ENCODE measurements at places on chromosomes 11 and 22.

DNA sequence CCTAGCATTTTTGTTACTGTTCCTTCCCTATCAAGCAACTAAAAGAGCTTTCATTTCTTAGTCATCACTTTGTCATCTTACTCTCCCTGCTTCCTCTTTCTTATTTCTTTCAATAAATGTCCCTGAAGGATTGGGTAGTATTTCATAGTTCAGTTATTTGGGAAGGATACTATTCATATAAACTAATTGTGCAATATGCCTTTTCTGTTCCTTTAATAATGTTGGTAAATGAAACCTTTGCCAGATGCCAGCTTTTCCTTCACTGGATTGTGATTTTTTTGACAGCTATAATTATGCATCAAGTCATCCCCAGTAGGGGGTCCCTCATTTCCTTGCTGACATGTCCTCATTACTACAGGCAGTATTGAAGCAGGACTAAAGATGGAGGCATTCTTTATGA, 101.7 kb downstream of the ATM start:
- DNase-seq, result no peak

- no peak for DNase-seq
Measured at GRCh38 chr11:86724137-86724536, 51.7 kb upstream of the ME3 start.

DNA sequence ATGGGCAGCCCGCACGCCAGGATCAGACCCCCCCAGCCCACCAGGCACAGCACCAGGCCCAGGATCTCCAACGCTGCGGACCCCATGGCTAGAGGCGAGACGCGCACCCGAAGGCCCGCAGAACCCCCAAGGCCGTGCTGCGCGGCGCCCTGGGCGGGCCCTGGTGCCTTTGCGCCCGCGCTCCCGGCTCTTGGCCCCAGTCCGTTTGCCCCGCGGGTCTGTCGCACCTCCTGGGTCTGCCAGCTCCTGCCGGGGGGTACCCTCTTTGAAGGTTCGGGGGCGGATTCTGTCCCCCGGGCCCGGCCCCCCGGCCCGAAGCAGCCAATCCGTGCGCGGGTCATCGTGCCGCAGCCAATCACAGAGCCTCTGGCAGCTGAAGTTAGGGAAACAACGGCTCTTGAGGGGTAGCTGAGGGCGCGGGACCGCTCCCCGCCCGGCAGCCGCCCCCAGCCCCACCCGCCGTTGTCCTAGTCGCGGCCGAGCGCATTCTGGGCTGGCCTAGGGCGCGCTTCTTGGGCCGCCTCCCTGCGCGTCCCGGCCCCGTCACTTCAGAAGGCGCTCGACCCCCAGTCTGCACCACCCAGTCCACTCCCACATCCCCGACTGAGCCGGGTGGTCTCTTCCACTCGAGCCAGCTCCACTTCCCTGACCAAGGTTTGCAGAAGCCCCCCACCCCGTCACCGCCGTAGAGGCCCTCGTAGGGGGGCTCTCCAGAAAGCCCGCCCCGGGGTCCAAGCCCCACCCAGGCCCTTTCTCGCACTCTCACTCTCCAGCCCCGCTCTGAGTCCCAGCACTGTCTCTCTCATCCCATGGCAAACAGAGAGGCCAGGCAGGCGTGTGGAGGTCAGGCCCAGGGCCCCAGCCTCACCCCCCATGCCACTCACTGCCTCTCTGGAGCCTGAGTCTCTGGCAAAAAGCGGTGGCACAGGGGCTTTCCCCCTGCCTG, at the start of gene CLDN5:
CLDN5 (minus strand) TSS at position 241 of the 946 bp plus-strand sequence; CDS start at position 86, 155 bp downstream.
- no peak for DNase-seq

DNA sequence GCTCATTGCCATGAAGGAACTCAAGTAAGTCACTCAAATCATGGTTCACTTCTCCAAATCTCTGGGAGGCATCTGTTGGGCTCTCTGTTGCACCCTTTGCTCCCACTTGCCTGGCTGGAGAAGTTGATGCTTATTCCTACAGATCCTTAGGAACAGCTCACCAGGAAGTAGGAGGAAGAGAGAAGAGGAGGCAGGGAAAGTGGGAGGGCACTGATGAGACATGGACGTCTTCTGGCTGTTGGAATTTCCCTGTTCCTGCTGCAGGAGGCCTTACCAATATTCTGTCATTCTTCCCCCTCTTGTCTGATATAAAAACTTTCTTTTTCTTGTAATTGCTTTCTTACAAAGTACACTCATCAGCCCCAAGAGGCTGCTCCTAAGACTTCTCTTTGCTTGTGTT, 13.6 kb downstream of the POLR2F start:
- no peak for DNase-seq

- peak; percentile 52 for DNase-seq
Measured at GRCh38 chr11:77127235-77127911, 673 bp upstream of the MYO7A start.

DNA sequence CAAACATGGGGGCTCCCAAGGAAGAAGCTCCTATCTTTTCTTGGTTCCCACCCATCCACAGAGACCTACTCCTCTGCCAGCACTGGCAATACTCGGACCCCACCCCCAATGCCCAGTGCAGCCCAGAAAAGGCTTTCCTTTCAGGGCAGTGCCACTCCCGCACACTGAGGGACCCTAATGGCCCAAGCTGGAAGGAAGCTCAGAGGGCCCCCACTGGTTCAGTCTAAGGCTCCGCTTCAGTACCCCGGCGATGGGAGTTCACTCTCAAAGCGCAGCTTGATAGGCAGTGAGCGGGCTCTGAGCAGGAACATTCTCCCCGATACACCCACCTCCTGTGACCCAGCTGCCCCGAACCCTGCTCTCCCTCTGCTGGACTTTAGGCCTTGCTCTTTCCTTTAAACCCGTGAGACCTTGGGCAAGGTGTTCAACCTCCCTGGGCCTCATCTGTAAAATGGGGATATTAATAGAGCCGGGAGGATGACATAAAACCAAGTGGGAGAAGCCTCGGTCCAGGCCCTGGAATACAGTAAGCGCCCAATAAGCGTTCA, 48.4 kb downstream of the CHRDL2 start:
- no peak for DNase-seq

- no peak for DNase-seq
Measured at GRCh38 chr22:32558681-32559355, 84.2 kb downstream of the FBXO7 start.

DNA sequence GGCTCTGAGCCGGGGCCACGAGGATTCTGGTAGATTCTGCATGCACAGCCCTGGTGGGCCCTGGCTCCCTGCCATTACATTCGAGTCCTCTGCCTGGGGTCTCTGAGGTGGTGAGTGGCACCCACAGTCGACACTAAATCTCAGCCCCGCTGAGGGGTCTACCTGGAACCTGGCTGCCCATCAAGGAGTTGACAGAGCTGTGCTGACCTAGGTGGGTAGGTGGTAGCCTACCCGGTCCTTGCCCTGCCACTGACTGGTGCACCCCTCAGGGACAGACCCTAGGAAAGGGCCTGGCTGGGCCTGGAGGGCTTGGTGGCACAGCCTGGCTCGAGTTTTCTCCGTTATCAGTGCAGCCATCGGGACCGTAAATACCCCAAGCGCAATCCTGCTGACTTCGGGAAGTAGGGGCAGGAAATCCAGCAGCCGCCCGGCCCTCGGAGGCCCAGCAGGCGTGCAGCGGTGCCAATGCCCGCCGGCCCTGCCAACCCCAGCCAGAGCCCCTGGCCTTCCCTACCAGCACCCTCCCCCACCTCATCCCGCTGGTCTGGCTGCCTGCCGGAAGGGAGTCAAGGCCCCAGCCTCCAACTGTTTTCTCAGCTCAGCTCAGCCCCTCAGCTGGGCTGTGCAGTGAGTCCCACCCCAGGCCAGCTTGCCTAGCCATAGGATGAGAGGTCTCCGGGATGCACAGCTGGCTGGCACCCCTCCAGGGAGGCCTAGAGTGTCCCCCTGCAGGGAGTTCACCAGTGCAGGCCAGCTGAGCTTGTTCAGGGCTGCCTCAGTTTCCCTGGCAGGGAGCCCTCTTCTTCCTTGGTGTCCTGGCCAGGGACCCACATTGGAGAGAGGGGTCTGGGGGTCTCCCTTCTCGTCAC, 80.4 kb upstream of the KCNQ1OT1 start:
- no peak for DNase-seq

- DNase-seq, result no peak
Measured at GRCh38 chr11:131833366-131833765, 463.0 kb downstream of the NTM start.

GRCh38 chr11:121365304-121365703, 72.7 kb downstream of the SC5D start:
- DNase-seq, result no peak

DNA sequence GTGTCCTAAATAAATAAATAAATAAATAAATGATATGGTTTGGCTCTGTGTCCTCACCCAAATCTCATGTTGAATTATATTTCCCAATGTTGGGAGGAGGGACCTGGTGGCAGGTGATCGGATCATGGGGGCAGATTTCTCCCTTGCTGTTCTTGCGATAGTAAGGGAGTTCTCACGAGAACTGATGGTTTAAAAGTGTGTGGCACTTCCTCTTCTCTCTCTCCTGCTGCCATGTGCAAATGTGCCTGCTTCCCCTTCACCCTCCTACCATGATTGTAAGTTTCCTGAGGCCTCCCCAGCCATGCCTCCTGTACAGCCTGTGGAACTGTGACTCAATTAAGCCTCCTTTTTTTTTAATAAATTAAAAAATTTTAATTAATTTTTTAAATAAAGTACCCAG, 138.2 kb downstream of the FBXO7 start:
- DNase-seq, result no peak

GRCh38 chr11:34165786-34166555, 60.5 kb downstream of the NAT10 start:
- DNase-seq, result no peak

GRCh38 chr11:69476509-69476961, 4.9 kb upstream of the LINC01488 start:
- no peak for DNase-seq

GRCh38 chr11:45528435-45528834, 137.0 kb downstream of the CHST1 start:
- DNase-seq, result no peak

GRCh38 chr11:61880031-61880430, 11.3 kb downstream of the FADS3 start:
- no peak for DNase-seq

DNA sequence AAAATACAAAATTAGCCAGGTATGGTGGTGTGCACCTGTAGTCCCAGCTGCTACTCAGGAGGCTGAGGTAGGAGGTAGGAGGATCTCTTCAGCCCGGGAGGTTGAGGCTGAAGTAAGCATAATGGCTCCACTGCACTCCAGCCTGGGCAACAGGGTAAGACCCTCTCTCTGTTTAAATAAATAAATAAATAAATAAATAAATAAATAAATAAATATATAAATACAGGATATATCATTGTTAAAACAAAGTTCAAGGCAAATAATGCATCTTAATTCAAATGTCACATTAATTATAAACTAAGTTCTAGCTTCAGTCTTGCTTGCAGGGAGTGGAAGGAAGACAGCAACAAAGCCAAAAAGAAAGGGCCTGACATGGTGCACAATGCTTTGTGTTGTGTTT, 44.5 kb upstream of the PANX1 start:
- DNase-seq, result no peak

GRCh38 chr11:72813740-72814285, 398 bp upstream of the ATG16L2 start:
- DNase-seq, result no peak

DNA sequence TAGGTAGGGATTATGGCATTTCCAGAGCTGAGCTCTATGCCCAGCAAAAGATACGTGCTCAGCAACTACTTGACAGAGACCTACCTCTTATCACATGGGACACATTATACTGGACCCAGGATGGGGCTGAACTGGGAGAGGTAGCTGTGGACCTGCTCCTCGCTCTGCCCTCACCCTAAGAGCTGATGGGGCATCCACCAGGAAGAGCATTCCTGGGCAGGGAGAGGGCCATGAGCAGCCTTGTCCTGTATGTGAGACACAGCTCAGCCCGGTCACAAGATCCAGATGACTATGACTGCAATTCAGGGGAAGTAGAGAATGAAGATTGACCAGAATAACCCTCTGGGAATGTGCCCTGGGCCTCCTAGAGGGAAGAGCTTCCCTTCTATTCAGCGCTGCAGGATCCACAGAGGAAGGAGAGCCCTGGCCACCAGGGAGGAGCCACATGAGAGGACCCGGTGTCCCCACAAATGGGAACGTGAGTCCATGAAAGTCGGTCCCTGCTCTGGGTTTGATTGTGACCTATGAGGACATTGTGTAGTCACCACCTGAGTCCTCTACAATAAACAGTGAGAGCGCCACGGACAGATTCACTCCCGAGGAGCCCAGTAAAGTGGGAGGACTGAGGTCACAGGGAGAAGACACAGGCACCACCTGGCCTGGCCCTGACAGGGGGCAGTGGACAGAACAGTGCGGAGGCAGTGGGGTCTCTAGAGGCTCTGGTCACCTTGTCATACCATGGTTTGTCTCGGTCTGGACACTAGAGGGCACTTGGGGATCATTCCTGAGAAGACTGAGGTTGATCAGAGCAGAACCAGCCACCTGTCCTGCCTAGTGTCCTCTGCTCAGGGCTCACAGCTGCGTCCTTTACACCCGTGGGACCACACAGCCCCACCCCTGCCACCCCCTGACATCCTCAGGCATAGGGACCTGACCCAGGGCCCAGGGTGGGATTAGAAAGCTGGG, 99.5 kb downstream of the ZNF280B start:
- no peak for DNase-seq

DNA sequence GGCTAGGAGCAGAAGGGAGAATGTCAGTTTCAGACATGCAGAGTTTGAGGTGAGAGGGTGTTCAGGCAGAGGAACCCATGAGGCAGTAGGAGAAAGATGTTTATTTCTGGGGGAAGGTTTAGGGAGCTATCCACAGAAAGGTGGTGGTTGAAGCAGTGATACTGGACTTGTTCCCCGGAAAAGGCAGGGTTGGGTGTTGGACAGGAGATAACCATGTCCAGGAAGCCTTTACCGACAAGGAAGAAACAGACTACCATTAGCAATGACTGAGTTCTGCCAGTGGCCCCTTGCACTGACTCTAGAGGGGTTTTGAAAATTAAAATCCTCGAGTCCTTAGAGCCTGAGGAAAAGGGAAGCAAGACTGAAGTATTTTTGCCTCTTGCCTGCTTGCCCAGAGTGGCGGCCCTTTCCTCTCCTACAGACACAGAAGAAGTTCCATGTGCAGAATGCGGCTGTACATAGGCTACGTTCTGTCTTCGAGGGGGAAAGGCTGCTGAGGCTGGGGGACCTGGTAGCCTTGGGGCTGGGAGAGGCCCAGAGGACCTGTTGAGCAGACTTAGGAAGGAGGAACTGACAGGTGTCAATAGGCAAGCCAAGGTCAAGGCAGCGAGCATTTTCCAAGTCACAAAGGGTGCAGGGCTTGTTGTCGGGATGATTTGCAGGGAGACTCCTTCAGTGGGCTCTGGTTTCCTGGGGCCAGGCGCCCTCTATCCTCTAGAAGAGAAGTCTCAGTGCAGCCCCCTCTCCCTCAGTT, 146.7 kb downstream of the LDLRAD3 start:
- no peak for DNase-seq

DNA sequence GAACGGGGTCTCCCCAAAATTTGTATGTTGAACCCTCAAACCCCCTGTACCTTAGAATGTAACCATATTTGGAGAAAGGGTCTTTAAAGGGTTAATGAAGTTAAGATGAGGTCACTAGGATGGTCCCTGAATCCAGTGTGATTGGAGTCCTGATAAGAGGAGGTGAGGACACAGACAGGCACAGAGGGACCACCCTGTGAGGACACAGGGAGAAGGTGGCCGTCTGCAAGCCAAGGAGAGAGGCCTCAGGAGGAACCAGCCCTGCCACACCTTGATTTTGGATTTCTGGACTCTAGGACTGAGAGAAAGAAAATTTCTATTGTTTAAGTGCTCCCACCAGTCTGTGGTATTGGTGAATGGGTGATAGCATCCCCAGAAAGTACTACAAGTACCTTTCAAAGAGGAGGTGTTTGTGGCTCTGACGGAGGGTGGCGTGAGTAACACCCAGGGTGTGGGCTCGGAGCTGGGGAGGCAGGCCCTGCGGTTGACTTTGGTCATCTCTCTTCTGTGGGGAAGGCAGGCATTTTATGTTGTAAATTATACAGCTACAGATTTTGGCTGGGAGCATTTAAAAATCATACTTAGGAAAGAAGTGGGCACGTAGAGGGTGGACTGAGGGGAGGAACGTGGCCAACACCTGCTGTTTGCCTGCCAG, 13.8 kb downstream of the MRGPRF start:
- no peak for DNase-seq
